ENCODE measurements at places on chromosomes 2 and 18. TPM values are rescaled to one million over a fixed set of nuclear protein-coding genes. Genes with fewer than 3 reads are reported as not detected.

RHOB gene
- total RNA-seq: 128 TPM

SERPINB10 gene
- total RNA-seq: 1.6 TPM

- peaks cover 29% of the 10 kb centered on the region for H3K27me3 ChIP-seq
- no peak overlapping the region for H3K4me3 ChIP-seq
- H3K4me1 ChIP-seq: no peaks in the 10 kb centered on the region
- no peak overlapping the region for H3K27ac ChIP-seq
Observed at GRCh38 chr2:12649602-12650400, 66.9 kb upstream of the TRIB2 start.

DNA sequence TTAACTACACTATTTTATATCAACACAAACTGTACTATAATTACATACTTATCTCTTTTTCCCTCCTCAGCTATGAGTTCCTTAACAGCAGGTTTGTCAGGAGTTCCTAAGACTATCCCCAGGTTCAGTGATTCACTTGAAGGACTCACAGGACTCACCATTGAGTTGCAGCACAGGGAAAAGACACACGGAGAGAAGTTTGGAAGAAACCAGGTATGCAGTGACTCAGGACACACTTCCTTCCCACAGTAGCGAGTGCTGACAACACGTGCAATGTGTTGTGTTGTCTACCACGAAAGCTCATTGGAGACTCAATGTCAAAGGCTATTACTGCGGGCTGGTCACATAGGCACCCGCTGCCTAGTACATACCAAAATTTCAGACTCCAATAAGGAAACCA, 32.0 kb downstream of the MGAT4A start:
- H3K4me3 ChIP-seq: no peak overlapping the region
- H3K27ac ChIP-seq: no peak overlapping the region
- no peaks in the 10 kb centered on the region for H3K36me3 ChIP-seq
- peaks cover 9% of the 10 kb centered on the region for H3K27me3 ChIP-seq
- no peak for DNase-seq

GRCh38 chr18:74788657-74789056, 191.0 kb downstream of the ZNF407 start:
- no peaks in the 10 kb centered on the region for H3K27me3 ChIP-seq
- DNase-seq: no peak
- no peak overlapping the region for H3K27ac ChIP-seq
- no peak overlapping the region for H3K4me3 ChIP-seq
